ENCODE measurements at places on chromosomes 7 and 10. TPM values are rescaled to one million over a fixed set of nuclear protein-coding genes. Genes with fewer than 3 reads are reported as not detected.

The CALY gene
- total RNA-seq: not detected

DNA sequence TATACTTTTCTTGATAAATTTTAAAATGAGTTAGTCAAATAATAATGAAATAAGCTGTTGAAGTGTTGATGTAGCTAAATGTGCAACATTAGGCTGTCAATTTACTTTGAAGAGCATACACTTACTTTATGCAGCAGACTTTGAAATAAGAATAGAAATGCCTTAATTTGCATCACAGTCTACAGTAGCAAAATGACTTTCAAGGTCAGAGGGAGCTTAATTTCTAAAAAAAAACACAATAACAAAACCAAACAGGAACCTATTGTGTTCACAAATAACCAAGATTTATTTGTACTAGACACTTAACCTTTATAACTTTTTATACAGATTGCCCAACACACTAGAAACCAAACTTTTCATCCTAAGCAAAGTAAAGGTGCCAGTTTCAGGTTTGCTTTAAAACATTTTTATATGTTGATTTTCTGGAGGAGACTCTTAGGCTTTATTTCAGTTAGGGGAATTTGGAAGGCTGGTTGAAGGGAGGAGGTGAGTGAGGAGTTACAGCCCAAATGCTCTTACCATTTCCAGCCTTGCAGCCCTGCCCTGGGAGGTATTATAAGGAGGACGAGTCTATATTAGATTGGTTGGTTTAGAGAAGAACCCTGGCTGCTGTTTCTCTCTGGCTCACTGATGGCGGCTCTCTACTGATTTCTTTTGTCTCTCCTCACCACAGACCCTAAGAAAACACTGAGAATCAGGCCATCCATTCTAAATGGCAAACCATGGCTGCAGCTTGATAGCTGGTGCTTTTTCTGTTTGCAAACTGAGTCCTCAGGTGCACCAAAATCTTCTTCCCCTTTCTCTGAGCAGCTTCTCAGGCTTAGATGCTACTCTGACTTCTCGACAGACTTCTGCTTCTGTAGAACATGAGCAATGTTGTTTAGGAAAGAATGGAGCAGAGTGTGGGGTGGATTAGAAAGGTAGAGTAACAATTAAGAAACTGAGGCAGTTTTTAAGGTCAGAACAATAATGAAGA lies 55.2 kb upstream of the RPA3 start:
- no peak for DNase-seq

DNA sequence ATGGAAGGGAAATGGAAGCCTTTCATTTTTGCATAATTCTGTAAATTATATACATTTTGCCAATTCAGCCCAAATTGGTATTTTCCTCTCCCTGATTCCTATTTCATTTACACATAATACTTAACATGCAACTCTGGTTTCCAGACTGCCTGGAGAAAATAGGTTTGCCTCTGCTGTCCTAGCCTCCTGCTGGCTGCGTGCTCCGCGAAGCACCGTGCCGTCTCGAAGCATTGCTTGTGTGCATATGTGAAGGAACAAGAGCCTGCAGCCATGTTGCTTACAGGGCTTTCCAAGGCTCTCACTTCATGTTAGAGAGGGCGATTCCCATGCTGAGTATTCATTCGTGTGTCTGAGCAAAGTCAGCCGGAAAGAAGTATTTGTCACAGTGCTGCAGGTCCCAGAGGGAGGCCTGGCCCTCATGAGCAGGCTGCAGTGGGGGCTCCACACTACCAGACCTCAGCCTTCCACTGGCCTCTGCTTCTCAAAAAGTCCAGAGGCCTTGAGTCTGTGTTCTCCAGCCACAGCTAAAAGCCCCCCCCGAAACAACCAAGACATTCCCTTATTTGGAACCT lies 66.5 kb downstream of the CLRN3 start:
- DNase-seq: no peak

The UNCX gene
- 0.55 TPM for total RNA-seq

The ZNF777 gene
- 17.1 TPM for total RNA-seq

DNA sequence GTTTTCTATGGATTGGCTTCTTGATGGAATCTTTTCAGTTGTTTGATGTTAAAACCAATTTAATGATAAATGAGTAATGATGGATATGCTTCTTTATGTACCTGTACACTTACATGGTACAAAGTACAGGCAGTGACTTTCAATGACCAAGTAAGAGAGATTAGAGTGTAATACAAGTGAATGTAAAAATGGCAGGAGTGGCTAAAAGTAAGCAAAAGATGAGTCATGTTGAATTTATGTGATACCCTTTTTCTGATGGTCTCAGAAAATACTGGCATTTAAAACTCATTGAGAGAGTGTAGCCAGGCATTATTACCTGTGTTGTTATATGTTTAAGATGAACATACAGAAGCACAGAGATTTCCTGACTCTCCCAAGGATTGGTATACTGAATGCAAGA lies 97.1 kb downstream of the GPR85 start:
- DNase-seq: no peak

The ZNF12 gene
- total RNA-seq: 18.5 TPM

DNA sequence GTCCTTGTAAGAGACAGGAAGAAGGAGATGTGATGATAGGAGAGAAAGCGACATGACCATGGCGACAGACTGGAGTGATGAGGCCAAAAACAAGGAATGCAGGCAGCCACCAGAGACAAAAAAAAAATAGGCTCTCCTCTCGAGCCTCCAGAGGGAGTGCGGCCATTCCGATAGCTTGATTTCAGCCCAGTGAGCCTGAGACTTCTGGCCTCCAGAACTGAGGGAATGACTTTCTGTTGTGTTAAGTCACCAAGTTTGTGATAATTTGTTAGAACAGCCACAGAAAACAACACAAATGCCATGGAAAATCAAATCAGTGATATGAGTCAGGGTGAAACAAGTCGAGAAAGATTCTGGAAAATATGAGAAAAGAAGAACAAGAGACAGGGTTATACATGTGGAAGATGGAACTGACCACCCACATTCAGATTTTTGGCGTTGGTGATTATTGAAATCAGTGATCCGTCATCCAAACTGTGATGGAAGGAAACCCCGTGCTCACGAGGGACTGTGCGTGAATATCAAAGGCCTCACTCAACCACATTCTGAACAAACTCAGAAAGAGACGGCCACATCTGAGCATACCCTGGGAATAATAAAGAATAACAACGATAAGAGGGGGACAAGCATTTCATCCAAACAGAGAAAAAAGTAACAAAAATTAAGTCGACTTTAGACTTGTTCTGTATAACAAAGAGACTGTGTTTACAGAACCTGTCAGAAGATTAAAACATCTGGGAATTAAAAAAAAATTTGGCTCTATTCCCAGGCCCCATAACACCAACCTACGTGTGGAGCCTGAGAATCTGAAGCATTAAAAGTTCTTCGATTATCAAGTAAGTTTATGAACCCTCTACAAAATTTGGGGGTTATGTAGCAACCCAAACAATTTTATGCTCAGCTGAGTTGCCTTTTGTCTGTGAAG lies 72.1 kb downstream of the EEPD1 start:
- no peak for DNase-seq

DNA sequence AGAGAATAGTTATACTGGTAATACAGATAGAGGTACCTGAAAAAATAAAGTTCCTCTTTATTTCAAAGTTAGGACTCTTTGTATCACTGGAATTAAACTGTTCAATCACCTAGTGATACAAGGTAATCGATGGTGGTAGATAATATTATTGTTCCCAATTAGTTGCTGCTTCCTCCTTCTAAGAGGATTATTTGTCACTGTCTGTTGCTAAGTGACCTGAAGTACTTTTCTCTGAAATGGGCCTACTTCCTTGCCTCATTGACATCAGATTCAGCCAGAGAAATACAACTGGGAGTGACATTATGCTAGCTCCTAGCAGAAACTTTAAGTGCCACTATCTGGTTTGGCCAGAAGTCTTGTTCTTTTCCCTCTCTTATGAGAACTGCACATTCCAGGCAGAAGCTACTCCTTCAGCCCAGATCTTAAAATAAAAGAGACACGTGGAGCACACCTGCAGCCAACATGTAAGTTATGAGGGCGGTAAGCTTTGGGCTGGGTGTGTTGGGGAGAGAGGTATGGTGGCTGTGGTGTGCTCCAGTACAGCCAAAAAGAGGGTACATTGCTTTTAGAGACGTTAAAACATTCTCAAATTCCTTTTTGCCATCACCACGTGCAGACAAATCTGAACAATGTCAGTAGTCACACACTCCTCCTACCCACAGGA lies 54.8 kb downstream of the MINDY3 start:
- no peak for DNase-seq

DNA sequence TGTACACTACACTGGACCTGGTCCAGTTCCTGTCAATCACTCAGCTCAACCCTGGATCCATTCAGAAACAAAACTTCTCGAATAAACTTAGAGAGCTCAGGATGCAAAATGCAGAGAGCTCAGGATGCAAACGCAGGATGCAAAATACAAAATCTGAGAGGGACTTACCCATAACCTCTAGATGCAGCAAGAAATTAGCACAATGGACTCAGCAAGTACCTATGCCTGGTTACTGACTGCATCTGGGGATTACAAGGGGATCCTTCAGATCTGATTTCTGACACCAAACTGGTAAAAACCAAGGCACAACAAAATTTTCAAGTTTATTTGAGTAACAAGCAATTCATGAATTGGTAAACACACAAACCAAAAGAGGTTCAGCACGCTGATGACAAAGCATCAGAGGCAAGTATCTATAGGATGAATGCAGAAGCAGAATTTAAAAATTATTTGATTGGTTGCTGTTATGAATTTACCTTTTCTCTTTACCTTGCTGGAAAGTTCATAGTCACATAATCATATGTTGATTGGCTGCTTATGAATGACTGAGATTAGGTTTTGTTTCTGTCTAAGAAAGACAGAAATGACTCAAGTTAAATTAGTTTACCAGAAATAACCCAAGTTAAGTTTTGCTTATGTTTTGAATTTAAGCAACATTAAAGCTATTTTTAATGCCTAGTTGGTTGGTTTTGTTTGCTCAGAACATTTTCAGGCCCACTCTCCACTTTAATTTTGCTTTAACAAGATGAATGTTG lies 11.4 kb downstream of the GIMAP6 start:
- DNase-seq: no peak

The SPDYE9 gene
- not detected for total RNA-seq

GRCh38 chr7:82289152-82289535 lies 154.4 kb downstream of the CACNA2D1 start:
- no peak for DNase-seq

The SAP25 gene
- 0.62 TPM for total RNA-seq

GRCh38 chr10:33410096-33410859 lies 75.8 kb upstream of the NRP1 start:
- no peak for DNase-seq

The RNF133 gene
- total RNA-seq: 0.68 TPM

The ZNF33B gene
- 25.8 TPM for total RNA-seq

- DNase-seq: no peak
Measured at GRCh38 chr10:311901-312665, 176.8 kb downstream of the ZMYND11 start.

The ALDH18A1 gene
- 51.2 TPM for total RNA-seq

The PPP1R17 gene
- total RNA-seq: not detected

The FAM237B gene
- total RNA-seq: not detected

The FKBP14 gene
- 17.0 TPM for total RNA-seq

DNA sequence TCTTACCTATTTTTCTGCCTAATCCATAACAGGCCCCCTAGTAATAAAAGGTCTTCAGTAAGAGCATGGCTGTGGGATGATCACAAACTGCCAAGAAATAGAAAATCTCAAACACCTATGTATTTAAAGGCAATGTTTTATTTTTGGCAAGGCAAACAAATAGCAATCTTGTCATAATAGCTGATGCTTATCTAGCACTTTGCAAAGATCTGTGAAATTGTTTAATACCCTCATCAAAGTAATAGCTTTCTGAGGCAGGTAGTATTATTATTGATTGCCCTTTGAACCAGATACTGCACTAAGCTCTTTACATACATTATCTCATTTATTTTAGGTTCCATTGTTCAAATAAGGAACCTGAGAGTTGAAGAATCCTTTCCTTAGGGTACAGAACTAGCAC lies 1.6 kb upstream of the CADPS2 start:
- DNase-seq: no peak

- no peak for DNase-seq
Measured at GRCh38 chr10:19977097-19977521, 160.9 kb downstream of the PLXDC2 start.

DNA sequence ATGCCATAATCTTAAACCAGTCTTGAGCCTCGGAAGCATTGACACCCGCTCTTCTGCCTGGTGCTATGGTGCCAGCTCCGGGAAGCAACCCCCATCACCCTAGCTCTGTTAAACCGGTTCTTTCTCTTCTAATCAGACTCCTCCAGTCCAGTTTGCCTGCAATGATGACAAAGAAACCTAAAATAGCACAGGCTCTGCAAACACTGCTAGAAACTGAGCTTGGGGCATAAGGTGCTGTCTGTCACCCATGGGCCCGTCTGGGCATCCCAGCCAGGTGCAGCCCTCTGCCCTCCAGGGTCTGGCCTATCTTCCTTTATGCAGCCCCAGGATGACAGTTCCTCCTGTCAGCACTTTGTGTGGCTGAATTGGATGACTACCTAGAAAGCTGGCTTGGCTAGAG lies 14.2 kb upstream of the CAMK2G start:
- no peak for DNase-seq

DNA sequence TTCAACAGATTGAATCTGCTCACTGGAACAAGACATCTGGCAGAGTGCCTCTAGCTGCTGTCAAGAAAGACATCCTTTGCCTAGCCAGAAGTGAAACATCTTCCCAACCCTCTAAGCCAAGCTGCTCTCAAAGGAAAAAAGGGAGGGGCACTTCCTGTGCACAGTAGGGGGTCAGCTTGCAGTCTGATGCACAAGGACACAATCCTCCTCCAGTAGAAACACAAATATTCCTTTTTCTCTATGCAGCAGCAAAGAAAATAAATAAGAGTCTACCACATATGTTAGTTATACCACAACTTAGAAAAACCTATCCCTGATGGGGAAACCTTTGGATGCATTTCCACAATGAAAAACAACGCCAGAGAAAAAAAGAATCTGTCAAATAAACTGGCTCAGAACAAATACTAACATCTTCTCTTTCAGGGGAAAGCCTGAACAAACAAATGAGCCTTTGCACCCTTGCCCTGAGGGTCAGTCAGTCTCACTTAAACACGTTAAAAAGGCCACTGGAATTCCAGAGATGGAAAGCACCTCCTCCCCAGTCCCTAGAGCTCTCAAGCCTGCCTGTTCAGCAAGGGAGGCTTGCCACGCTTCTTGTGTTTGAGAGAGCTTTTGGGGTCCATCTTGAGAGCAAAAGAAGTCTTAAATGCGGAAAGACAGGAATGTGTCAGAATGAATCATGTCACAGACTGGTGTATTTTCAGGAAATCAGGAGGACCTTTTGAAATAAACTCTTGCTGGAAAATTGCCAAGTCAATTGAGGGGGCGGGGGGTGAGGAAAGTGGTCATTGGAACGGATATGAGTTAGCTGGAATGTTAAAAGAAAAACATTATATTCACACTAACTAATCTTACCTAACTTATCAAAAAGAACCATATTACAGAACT lies 7.5 kb downstream of the LAMB1 start:
- DNase-seq: no peak

DNA sequence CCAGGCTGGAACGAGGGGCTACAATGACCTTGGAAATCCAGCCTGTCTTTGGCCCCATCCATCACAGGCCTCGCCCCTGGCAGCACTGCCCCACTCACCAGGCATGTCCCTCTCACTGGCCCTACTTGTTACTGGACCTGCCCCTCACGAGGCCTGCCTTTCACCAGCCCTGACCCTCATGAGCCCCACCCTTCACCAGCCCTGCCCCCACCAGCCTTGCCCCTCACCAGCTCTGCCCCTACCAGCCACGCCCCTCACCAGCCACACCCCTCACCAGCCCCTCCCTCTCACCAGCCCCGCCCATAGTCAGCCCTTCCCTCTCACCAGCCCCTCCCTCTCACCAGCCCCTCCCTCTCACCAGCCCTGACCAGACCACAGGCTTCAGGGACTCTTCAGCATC lies 57.8 kb downstream of the COL26A1 start:
- no peak for DNase-seq

The TSPAN12 gene
- total RNA-seq: 10.9 TPM

The STARD3NL gene
- total RNA-seq: 68.7 TPM

The IMPDH1 gene
- total RNA-seq: 47.6 TPM

Measured in kidney epithelial cell (primary cell).